Nephron progenitor cell (in vitro differentiated cells): ENCODE measurements at places on chromosomes 13 and 19.

- no peak overlapping the region for H3K4me3 ChIP-seq
- H3K27me3 ChIP-seq = no peaks in the 10 kb centered on the region
- H3K4me1 ChIP-seq = no peaks in the 10 kb centered on the region
- H3K36me3 ChIP-seq = peaks cover 23% of the 10 kb centered on the region
- DNase-seq = no peak
Observed at GRCh38 chr13:25249001-25249543, 38.2 kb downstream of the MTMR6 start.

- DNase-seq = no peak
- peaks cover 24% of the 10 kb centered on the region for H3K4me1 ChIP-seq
- H3K27me3 ChIP-seq = peaks cover 3% of the 10 kb centered on the region
Observed at GRCh38 chr19:13797870-13798269, 2.6 kb downstream of the ZSWIM4 start.

DNA sequence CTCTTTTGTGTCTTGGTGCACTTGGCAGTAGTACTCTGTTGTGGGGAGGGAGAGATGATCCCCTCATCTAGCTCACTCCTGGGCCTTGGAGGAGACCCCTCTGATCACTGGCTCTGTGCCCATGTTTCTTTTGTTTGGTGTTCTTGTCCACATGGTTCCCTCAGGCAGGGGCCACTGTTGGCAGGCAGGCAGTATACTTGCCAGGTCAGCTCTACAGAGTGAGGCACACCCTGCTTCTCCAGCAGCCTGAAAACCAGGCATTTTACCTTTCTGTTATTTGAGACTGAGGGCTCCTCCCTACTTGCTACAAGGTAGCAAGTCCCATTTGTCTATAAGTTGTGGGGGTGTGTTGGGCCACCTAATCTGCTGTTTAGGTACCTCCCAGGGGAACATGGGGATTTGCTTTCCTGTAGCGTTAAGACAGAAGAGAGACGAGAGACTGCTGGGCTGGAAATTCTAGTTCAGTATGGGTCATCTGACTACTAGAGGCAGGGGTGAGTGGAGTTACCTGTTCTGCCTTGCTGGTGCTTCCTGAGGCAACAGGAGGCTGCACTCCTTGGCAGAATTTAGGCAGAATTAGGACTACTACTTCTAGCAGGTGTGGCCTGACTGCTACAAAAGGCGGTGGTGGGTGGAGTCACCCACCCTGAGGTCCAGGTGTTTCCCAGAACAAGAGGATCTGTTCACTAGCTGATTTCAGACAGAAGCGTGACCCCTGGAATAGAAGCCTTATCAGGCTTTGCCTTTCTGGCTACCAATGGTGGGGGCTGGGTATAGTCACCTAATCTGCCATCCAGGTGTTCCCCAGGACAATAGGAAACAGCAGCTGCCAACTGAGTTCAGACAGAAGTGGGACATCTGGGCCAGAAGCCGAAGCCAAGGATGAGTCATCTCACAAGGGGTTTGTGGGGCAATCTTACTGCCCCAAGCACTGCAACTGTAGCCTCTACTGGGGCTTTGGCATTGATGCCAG, 843.0 kb upstream of the ATXN8OS start:
- no peaks in the 10 kb centered on the region for H3K27me3 ChIP-seq
- H3K36me3 ChIP-seq = no peaks in the 10 kb centered on the region
- no peak overlapping the region for H3K4me3 ChIP-seq
- no peaks in the 10 kb centered on the region for H3K4me1 ChIP-seq

DNA sequence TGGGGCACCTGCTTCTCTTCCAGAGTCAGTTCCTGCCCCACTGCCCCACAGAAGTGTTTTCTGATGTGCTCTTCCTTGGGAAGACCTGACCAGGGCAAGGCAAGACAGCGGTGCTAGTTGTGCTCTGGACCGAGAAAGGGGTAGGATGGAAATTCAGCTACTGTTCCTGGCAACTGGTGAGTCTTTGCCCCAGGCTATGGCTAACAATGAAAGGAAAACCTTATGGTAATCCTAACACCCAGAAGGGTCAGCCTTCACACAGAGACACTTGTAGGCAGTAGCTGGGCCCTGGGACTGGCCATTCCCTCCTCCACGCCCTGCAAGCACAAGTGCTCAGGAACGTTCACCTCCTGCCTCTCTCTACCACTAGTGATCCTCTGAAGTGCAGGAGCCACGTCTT, 9.6 kb upstream of the CYSLTR2 start:
- H3K4me3 ChIP-seq = no peak overlapping the region
- peaks cover 20% of the 10 kb centered on the region for H3K4me1 ChIP-seq
- no peak for DNase-seq
- H3K36me3 ChIP-seq = no peaks in the 10 kb centered on the region
- H3K27me3 ChIP-seq = peaks cover 7% of the 10 kb centered on the region

- H3K4me3 ChIP-seq = peak overlapping the region; percentile 67
- no peaks in the 10 kb centered on the region for H3K4me1 ChIP-seq
- H3K27me3 ChIP-seq = peaks cover 28% of the 10 kb centered on the region
- no peaks in the 10 kb centered on the region for H3K36me3 ChIP-seq
- DNase-seq = peak; percentile 21
Observed at GRCh38 chr13:20128459-20128931, 32.4 kb downstream of the GJA3 start.

DNA sequence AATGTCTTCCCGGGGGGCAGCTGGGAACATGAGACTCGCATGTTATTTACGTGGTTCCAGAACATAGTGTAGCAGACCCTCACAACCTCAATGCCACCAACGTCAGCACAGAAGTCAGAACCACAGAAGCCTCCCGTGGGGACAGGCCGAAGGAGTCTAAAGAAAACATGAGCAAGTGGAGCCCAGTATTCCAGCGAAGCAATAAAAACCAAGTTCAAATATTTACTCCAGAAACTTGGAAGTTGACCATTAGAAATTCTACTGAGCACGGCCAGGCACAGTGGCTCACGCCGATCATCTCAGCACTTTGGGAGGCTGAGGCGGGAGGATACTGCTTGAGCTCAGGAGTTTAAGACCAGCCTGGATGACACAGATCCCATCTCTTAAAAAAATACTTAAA, 17.9 kb upstream of the ATP8B3 start:
- no peak overlapping the region for H3K4me3 ChIP-seq
- H3K36me3 ChIP-seq = peaks cover 18% of the 10 kb centered on the region
- H3K4me1 ChIP-seq = peaks cover 20% of the 10 kb centered on the region
- H3K27ac ChIP-seq = no peak overlapping the region

GRCh38 chr13:43329702-43330101, 306.3 kb downstream of the DNAJC15 start:
- H3K27me3 ChIP-seq = no peaks in the 10 kb centered on the region
- H3K27ac ChIP-seq = no peak overlapping the region
- no peak for DNase-seq
- H3K4me1 ChIP-seq = peaks cover 26% of the 10 kb centered on the region
- no peak overlapping the region for H3K4me3 ChIP-seq

- H3K4me3 ChIP-seq = no peak overlapping the region
- H3K27ac ChIP-seq = no peak overlapping the region
- H3K4me1 ChIP-seq = no peaks in the 10 kb centered on the region
- no peaks in the 10 kb centered on the region for H3K36me3 ChIP-seq
Observed at GRCh38 chr13:89925107-89925506, 1422.4 kb upstream of the MIR17HG start.

DNA sequence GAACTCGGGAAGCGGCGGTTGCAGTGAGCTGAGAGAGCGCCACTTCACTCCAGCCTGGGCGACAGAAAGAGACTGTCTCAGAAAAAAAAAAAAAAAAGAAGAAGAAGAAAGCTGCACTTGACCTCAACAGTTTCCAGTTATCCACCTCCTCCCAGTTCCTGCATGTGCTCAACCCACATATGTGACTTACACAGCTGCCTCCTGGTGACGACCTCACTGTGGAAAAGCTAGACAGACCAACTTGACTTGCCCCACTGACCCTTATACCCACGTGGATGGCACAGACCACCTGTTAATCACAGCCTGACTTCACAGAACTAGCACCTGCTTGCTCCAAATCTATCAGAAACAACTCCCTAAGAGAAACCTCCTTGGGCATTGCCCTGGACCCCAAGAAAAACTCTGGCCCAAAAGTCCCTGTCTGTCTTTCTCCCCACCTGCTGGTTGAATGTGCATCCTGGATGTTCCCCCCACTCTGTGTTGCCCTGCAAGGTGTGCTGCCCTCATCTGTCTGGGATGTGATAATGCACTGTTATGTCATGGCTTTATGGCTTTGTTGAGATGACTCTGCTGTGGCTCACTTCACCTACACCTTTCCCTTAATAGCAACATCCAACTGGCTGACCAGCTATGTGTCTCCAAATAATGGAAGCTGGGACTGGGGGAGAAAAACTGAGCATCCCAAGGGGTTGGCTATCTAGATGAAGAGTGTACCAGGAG, 2.8 kb downstream of the ZNF20 start:
- H3K27me3 ChIP-seq = peaks cover 15% of the 10 kb centered on the region
- H3K4me1 ChIP-seq = peaks cover 28% of the 10 kb centered on the region
- no peak for DNase-seq
- no peak overlapping the region for H3K27ac ChIP-seq
- peaks cover 93% of the 10 kb centered on the region for H3K36me3 ChIP-seq

- H3K4me1 ChIP-seq = no peaks in the 10 kb centered on the region
- no peak overlapping the region for H3K4me3 ChIP-seq
- no peak for DNase-seq
- H3K36me3 ChIP-seq = peaks cover 41% of the 10 kb centered on the region
Observed at GRCh38 chr13:102838273-102838672, 7.6 kb upstream of the ERCC5 start.

- no peaks in the 10 kb centered on the region for H3K36me3 ChIP-seq
- peaks cover 16% of the 10 kb centered on the region for H3K4me1 ChIP-seq
- no peak overlapping the region for H3K27ac ChIP-seq
- no peak overlapping the region for H3K4me3 ChIP-seq
- H3K27me3 ChIP-seq = peaks cover 3% of the 10 kb centered on the region
Observed at GRCh38 chr13:103066781-103067345, 646 bp upstream of the SLC10A2 start.

- peak; percentile 20 for DNase-seq
- peaks cover 4% of the 10 kb centered on the region for H3K36me3 ChIP-seq
- no peak overlapping the region for H3K27ac ChIP-seq
- H3K27me3 ChIP-seq = no peaks in the 10 kb centered on the region
Observed at GRCh38 chr13:51683597-51683996, 99.3 kb downstream of the WDFY2 start.

GRCh38 chr19:5949792-5950305, 28.1 kb downstream of the RANBP3 start:
- peak overlapping the region; percentile 99 for H3K27ac ChIP-seq
- H3K27me3 ChIP-seq = no peaks in the 10 kb centered on the region
- no peak for DNase-seq
- peaks cover 16% of the 10 kb centered on the region for H3K36me3 ChIP-seq
- H3K4me1 ChIP-seq = peaks cover 96% of the 10 kb centered on the region

DNA sequence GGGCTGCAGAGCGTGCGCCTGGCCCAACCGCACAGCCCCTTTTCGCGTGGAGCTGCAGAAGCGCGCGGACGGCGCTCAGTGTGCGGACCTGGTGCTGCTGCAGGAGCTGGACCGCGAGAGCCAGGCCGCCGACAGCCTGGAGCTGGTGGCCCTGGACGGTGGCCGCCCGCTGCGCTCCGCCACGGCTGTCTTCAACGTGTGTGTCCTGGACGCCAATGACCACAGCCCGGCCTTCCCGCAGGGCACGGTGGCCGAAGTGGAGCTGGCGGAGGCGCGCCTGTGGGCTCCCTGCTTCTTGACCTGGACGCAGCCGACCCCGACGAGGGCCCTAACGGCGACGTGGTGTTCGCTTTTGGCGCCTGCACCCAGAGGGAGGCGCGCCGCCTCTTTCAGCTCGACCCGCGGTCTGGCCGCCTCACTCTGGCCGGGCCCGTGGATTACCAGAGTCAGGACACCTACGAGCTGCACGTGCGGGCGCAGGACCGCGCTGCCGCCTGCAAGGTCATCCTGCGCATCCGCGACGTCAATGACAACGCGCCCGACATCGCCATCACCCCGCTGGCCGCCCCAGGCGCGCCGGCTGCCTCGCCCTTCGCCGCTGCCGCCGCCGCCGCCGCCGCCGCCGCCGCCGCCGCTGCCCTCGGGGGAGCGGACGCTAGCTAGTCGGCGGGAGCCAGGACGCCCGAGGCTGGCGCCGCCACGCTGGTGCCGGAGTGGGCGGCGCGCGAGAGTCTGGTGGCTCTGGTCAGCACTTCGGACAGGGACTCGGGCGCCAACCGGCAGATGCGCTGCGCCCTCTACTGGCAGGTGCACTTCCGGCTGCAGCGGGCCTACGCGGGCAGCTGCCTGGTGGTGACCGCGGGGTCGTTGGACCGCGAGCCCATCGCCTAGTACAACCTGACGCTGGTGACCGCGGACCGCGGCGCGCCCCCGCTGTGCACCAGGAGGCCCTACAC, 172.2 kb downstream of the OLFM4 start:
- H3K4me3 ChIP-seq = peak overlapping the region; percentile 69
- H3K4me1 ChIP-seq = peaks cover 22% of the 10 kb centered on the region
- no peaks in the 10 kb centered on the region for H3K36me3 ChIP-seq
- peaks cover 46% of the 10 kb centered on the region for H3K27me3 ChIP-seq
- H3K27ac ChIP-seq = no peak overlapping the region
- DNase-seq = peak; percentile 94

- H3K27me3 ChIP-seq = peaks cover 6% of the 10 kb centered on the region
- no peak overlapping the region for H3K27ac ChIP-seq
- peaks cover 3% of the 10 kb centered on the region for H3K4me1 ChIP-seq
- peaks cover 38% of the 10 kb centered on the region for H3K36me3 ChIP-seq
- no peak overlapping the region for H3K4me3 ChIP-seq
Observed at GRCh38 chr19:45352914-45353796, 12.6 kb downstream of the KLC3 start.

DNA sequence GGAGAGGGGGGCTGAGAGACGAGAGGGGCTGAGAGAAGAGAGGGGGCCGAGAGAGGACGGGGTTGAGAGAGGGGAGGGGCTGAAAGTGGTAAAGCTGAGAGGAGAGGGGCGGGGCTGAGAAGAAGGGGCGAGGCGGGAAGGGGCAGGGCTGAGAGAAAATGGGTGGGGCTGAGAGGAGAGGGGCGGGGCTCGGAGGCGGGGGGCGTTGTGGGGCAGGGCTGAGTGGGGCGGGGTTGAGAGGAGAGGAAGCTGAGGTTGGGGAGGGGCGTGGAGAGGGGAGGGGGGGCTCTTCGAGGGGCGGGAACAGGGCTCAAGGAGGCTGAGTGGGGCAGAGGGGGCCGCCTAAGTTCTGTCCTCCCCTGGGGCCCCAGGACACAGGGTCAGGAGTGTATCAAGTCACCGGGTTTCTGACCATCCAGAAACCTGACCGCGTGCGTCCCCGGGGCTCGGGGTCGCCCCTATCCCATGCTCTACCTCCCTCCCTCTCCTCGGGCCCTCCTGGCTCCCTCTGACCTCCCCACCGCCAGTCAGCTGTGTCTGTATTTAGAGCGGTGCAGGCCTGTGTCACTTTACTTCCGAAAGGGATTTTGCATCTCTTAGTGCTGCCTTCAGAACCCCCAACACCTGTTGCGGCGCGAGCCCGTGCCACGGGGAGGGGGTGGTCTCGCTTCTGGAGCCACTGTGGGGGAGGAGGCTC, 38.6 kb upstream of the SEMA6B start:
- H3K36me3 ChIP-seq = no peaks in the 10 kb centered on the region
- H3K4me3 ChIP-seq = peak overlapping the region; percentile 77
- peak overlapping the region; percentile 75 for H3K27ac ChIP-seq
- peaks cover 14% of the 10 kb centered on the region for H3K4me1 ChIP-seq
- peaks cover 35% of the 10 kb centered on the region for H3K27me3 ChIP-seq

DNA sequence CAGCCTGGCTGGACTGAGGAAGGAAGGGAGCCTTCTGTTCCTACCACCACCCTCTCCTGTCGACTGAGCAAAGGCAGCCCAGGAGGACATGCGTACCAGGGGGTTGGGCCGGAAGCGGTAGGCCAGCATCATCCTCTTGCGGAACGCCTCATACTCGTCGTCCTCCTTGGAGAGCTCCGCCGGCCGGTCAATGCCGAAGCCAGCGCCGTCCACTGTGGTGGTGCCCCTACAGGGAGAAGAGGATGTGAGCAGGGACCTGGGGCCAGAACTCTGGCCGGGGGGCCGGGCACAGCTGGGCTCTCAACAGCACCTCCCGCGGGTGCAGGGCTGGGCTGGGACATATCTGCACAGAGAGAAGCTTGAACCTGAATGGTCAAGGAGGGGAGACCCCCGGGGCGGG, 3.8 kb upstream of the TM6SF2 start:
- no peak overlapping the region for H3K27ac ChIP-seq
- no peak for DNase-seq
- H3K4me1 ChIP-seq = peaks cover 14% of the 10 kb centered on the region
- no peak overlapping the region for H3K4me3 ChIP-seq
- no peaks in the 10 kb centered on the region for H3K27me3 ChIP-seq
